ENCODE measurements at places on chromosomes 1 and 21.
A peak's percentile ranks its signal among the peaks of the same experiment; 100 is the strongest.

- DNase-seq: no peak
Observed at GRCh38 chr1:238465449-238465848, 574.7 kb upstream of the ZP4 start.

DNA sequence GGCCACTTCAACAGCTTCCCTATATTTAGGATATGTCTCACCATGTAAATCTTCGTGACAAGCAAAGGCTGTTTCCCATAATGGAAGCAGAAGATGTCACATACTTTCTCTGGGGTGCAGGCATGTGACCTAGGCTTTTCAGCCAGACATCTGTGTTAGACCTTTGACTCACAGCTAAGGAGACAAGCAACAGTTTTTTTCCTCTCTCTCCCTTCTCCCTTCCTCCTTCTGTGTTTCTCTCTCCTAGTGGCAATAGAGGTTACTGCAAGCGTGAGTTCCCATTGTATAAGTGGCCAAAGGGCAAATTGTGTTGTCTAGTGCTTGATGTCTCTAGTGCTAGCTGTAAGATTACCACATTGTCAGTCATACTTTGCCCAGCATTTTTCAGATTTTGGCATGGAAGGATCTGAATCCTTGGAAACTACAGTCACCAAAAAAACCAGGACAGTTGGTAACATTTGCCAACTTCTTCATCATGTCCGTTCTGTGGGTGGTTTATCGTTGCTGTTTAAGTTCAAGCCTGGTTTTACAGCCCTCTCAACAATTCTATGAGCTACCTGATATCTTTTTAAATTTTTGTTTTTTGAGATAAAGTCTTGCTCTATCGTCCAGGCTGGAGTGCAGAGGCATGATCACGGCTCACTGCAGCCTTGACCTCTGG is 44.4 kb upstream of the RABGAP1L start:
- DNase-seq: no peak

DNA sequence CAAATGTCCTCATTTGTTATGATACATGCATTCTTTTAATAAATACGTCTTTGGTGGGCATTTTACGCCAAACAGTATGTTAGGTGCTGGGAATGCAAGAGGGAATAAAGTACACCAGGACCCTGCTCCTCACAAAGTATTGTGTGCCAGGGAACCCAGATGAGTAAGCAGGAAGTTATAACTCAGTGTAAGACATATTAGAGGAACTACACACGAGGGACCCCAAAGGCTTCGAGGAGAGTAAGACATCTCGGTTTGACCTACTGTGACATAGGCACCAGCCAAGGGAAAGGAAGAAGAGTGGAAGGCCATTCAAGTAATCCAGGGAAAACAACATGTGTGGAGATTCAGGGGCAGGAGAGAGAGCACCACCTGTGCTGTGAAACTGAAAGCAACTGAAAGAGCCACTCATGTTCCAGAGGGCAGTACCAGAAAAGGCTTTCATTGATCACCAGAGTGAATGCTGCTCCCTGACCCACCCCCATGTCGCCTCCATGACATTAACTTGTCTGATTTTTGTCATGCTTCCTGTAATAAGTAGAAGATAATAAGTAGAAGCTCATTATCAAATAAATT is 542.5 kb upstream of the PKN2 start:
- DNase-seq: no peak

DNA sequence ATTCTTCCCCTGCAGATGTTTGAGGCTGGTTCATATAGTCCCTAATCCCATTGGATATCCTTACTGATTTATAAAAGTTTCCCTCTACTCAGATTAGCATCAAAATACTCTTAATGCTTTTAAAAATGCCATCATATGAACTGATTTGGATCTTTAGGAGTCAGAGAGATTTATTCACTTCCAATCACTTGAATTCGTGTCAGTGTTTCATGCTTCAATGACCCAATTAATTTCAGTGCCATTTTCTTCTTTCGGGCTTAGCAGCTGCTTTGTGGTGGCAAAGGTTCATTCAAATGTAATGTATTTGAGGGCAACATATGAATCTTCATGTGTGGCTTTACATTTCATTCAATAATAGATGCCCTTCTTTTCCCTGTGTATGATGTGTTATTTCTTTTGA is 2.2 kb upstream of the TSEN15 start:
- DNase-seq: no peak

- no peak for DNase-seq
Observed at GRCh38 chr1:17186216-17186909, 18.6 kb upstream of the PADI1 start.

DNA sequence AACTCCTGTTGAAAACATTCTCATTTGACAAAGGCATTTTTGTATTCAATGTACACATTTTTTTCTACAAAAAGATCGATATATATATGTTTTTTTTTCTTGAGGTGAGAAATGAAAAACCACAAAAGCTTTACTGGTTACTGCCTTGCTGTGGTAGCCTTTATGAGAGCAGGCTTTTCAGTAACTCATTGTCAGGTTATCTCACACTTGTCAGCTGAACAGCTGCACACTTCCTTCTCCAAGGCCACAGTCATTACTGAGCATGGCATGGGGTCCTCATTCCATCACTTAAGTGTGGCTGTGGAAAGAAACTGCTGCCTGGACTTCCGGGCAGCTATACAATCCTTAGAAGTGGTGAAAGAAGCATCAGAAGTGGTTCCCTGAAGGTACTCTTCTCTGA is 169.3 kb upstream of the ZP4 start:
- no peak for DNase-seq

- DNase-seq: no peak
Observed at GRCh38 chr1:32220746-32221580, 1.2 kb downstream of the TMEM234 start.

DNA sequence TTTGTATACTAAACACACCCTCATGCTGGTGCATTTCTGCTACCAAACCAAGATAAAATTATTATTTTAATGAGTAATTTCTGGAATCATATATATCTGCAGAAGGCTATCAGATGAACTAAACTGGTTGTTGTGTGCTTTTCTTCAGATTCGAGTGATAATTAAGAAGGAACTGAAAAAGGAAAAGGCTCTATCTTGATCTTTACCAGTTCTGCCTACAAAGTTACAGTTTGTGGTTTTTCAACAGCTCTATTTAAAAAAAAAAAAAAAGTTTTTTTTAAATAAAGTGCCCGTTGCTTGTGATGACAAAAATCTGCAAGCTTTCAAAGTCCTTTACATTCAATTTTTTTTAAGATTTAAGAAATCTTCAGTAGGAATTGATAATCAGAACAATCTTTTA is 13.6 kb downstream of the DENND1B start:
- DNase-seq: no peak

GRCh38 chr1:230986976-230987375 is 8.1 kb downstream of the ARV1 start:
- DNase-seq: no peak

GRCh38 chr1:199794105-199794863 is 233.2 kb upstream of the NR5A2 start:
- DNase-seq: no peak

- no peak for DNase-seq
Observed at GRCh38 chr1:27569088-27569460, 34.9 kb downstream of the AHDC1 start.

- no peak for DNase-seq
Observed at GRCh38 chr1:170578359-170578758, 46.4 kb downstream of the GORAB start.

- DNase-seq: no peak
Observed at GRCh38 chr1:1079408-1080121, 5.5 kb upstream of the RNF223 start.

GRCh38 chr1:43276673-43277072 is 6.9 kb downstream of the TMEM125 start:
- no peak for DNase-seq

DNA sequence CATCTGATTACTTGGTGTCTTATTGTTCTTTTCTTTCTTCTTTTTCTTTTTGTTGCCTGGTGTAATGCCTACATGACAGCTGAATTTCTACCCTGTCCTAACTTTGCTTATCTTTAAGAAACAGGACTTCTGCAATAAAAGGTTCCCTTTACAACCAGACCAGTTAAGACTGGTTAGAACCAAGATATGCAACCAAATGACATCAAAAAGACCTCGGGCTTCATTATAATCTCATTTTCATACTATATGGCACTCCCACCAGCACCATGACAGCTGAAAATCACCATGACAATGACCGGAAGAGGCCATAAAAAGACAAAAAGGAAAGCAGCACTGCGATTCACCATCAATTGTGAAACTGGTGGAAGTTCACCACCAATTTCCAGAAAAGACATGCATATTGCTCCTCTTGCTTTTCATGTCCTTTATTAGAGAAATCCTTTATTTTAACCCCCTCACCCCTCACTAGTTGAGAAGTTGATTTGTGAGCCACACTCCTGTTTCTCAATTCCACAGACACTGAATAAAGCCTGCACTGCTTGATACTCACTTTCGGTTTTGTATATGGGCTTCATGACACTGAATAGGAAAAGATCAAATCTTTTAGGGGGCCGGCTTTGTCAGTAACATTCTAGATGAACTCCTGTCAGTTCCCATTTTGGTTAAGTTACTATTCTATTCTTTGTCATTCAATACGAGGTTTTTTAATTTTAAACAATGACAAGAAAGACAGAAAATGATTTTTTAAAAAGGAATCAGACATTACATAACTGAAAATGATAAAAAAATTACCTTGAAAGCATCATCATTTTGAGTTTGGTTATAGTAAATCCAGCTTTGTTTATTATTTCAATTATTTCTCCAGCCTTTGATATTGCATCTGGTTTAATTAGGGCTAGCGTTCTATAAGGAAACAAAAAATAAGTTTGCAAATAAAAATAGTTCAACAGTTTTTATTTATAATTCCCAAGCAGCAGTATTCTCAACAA is 58.1 kb downstream of the NME7 start:
- DNase-seq: no peak

- DNase-seq: no peak
Observed at GRCh38 chr1:221200464-221200863, 321.2 kb downstream of the HLX start.

- no peak for DNase-seq
Observed at GRCh38 chr1:160308451-160309184, 23.7 kb upstream of the PEX19 start.

DNA sequence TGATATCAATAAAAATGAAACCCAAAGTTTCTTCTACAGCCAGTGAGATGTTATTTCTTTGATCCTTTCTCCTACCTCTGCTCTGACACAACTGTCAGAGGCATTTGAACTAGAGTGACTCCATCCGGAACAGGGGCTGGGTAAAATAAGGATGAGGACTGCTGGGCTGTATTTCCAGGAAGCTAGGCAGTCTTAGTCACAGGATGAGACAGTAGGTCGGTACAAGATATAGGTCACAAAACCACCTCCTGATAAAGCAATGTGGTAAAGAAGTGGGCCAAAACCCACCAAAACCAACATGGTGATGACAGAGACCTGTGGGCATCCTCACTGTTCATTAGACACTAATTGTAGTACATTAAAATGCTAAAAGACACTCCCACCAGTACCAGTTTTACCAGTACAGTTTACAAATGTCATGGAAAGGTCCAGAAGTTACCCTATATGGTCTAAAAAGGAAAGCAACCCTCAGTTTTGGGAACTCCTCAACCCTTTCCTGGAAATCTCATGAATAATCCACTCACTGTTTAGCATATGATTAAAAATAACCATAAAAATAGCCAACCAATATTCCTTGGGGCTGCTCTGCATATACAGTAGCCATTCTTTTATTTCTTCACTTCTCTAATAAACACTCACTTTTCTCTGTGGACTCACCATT is 96.7 kb downstream of the GABPA start:
- DNase-seq: peak; percentile 0

DNA sequence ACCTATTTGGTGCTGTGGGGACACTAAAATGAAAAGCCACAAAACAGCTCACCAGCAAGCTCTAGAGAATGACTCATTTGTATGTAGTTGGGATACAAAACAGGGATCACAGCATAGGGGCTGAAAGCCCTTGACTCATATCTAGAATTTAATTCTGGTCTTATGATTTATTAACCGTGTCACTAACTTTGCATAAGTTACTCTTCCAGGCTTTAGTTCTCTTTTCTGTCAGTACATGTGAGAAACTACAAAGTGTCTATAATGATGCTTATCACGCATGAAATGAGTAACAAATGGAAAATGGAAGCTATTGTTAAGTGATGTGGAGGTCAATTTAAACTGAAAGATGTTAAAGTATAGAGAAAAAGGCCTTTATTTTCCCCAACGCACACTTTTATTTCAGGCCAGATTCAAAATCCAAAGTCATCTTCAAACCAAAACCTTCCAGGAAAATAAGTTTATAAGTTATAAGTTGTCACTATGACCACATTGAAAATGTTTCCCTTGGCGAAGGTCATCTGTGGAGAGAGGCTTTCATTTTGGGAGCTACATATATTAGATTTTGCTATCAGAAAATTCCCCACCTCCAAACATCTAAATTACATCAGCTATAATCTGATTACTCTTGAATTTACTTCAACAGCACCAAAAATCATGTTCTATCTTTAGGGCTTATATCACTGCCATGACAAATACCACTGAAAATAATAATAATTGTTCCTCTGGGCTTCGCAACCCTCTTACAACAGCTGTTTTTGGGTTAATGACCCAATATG is 430.5 kb downstream of the MRPL39 start:
- no peak for DNase-seq

GRCh38 chr1:177206831-177207355 is 36.1 kb downstream of the BRINP2 start:
- no peak for DNase-seq

DNA sequence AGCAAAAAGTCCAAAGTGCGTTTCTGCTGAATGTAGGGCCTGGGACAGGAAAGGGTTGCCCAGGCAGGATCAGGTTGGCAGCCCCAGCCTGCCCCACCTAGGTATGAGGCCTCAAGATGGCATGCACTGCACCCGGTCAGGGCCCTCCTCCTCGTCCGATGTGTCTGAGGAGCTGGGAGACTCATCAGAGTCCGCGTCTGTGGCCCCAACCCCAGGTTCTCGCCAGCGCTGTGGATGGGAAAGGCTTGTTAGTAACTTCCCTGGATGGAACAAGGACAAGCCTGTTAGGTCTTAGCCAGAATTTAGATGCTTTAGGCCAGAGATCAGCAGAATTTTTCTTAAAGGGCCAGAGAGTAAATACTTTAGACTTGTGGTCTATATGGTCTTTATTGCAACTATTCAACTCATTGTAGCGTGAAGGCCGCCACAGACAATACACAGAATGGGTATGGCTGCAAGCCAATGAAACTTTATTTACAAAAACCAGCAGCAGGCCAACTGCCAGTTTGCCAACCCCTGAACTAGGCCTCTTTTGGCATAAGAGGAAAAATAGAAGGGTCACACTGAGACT is 12.4 kb downstream of the PEA15 start:
- no peak for DNase-seq

- peak; percentile 14 for DNase-seq
Observed at GRCh38 chr1:36384542-36385409, 948 bp downstream of the STK40 start.

GRCh38 chr21:45132841-45133573 is 58.6 kb downstream of the ADARB1 start:
- no peak for DNase-seq

DNA sequence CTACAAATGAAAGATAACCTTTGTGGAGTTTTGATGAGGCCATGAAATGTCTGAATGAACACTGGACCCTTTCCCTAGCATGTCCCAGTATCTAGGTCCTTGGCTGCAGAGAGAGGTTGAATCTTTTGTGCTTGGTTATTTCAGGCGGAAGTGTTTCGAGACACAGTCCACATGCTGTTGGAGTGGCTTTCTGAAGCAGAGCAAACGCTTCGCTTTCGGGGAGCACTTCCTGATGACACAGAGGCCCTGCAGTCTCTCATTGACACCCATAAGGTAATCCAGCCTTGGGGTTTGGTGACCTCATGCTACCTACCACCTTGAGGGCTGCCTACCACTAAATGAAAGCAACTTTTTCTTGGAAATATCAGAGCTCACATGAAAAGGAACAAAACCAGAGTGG is 38.9 kb upstream of the BMP8A start:
- DNase-seq: no peak

Data from stimulated activated CD8-positive, alpha-beta memory T cell treated with anti-CD3 and anti-CD28 coated beads, Interleukin-7, amount 100 ng/mL, for 48 hours (primary cell).